Memory B cell (primary cell): ENCODE measurements at places on chromosomes 2 and 18.
A peak's percentile ranks its signal among the peaks of the same experiment; 100 is the strongest.

GRCh38 chr2:47043142-47043890 lies 111.8 kb downstream of the STPG4 start:
- peaks cover 37% of the 10 kb centered on the region for H3K4me1 ChIP-seq
- H3K36me3 ChIP-seq: peaks cover 29% of the 10 kb centered on the region
- no peaks in the 10 kb centered on the region for H3K27me3 ChIP-seq
- peak overlapping the region; percentile 91 for H3K27ac ChIP-seq
- DNase-seq: no peak

DNA sequence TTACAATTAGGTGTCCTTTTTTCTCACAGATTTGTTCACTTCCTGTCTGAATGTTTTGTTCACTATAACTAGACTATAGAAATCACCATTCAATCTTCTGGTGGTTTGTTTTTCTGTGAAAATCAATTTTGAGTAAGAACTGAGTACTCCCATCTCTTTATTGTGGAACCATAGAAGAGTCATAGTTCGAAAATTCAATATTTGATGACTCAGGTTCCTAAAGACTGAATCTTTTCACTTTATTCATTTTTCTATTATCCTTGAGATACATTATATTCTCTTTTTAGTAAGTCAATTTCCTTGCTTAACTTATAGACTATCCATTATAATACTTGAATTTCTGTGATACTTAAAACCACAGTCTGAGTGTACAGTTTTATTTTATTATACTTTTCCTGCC lies 49.3 kb upstream of the KCNH7 start:
- no peaks in the 10 kb centered on the region for H3K4me1 ChIP-seq
- H3K36me3 ChIP-seq: no peaks in the 10 kb centered on the region
- no peak overlapping the region for H3K27ac ChIP-seq

DNA sequence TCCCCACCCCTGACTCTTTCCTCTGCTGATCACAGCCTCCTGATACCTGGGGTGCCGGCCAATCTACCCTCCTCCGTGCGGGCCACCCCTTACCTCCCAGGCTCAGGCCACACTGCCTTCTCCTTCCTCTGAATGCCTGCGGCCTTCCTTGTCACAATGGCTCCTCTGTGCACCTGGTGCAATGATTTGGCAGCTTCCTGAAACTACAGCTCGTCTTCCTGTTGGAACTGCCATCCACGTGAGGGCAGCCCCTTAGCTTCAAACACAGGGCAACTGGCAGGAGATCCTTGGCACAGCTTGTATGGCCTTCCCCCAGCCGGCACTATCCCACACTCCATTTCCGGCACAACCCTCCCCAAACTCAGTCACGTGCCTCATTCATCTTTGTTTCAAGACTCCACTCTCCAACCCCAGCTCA lies 69.0 kb downstream of the STPG4 start:
- peaks cover 15% of the 10 kb centered on the region for H3K4me1 ChIP-seq
- H3K27ac ChIP-seq: no peak overlapping the region
- H3K4me3 ChIP-seq: no peak overlapping the region
- no peak for DNase-seq

DNA sequence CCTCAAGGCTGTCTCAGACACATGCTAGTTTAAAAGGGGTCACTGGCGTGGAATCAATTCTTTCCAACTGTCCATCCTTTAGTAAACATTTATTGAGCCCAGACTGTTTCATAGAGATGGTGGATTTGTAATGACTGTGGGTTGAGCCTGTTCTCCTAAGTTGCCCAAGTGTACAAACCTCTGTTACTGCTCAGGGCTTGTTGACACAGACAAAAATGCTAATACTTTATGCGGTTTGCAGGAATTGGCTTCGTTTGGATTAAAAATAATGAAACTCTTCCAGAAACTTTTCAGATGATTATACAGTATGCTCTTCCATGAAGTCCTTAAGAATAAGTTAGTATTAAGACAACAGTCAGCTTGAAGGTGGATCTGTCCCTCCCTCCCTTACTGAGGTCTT lies 83.6 kb upstream of the MGAT5 start:
- H3K27me3 ChIP-seq: no peaks in the 10 kb centered on the region
- H3K4me3 ChIP-seq: no peak overlapping the region
- no peak for DNase-seq
- H3K4me1 ChIP-seq: peaks cover 58% of the 10 kb centered on the region

DNA sequence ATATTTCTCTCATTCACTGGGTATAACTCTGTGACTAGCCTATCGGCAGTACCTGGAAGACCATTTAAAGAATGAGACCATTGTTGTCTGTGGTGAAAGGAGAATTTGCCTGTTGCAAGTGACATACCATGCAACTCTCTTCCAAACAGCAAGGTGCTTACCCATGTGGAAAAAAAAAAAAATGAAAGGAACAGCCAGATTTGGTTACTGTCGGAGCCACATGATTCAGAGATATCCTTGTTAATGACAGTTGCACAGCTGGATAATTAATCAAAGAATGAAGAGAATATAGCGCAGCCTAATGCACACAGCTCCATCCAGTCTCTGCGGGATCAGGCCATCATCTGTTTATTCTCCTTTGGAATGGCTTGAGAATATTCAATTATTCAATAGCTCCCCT lies 141.8 kb downstream of the HRH4 start:
- no peak for DNase-seq
- no peak overlapping the region for H3K4me3 ChIP-seq
- H3K27ac ChIP-seq: no peak overlapping the region
- no peaks in the 10 kb centered on the region for H3K4me1 ChIP-seq
- peaks cover 4% of the 10 kb centered on the region for H3K27me3 ChIP-seq

DNA sequence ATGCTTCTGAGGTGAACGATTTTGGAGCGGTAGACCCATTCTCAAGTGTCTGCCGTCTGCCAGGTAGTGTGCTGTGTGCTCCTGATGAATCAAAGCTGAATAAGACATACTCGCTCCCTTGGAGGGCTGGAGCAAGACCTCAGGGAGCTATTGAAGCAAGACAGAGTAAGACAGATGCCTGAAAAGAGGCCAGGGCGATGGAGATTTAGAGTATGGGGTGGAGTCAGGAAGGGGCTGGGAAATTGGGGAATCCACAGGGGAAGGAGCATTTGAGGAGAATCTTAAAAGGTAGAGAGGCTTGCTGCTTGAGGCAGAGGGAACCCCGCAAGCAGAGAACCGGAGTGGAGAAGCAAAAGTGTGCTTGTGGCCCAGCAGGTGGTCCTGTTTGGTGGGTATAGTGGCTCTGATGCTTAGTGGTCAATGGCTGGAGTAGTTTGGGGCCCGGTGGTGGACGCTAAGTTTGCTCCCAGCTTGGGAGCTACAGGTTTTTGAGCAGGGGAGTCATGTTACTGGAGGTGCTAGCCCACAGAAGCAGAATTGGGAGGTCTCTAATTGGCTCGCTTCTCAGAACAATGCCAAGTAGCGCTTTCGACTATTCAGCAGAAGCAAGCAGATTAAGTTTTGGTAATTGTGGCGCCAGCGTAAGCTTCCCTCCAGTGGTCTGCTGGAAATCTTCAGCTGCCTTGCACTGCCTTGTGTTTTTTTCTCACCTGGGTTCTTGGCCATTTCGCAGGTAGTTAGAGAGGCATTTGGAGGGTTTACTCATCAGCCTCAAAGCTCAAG lies 2.0 kb downstream of the CNNM4 start:
- H3K4me3 ChIP-seq: peak overlapping the region; percentile 90
- no peaks in the 10 kb centered on the region for H3K27me3 ChIP-seq
- H3K36me3 ChIP-seq: peaks cover 4% of the 10 kb centered on the region
- no peak for DNase-seq
- H3K4me1 ChIP-seq: peaks cover 54% of the 10 kb centered on the region
- peak overlapping the region; percentile 75 for H3K27ac ChIP-seq

GRCh38 chr2:61554604-61555003 lies 16.4 kb upstream of the XPO1 start:
- DNase-seq: no peak
- no peak overlapping the region for H3K27ac ChIP-seq
- no peaks in the 10 kb centered on the region for H3K27me3 ChIP-seq
- H3K36me3 ChIP-seq: no peaks in the 10 kb centered on the region
- peaks cover 2% of the 10 kb centered on the region for H3K4me1 ChIP-seq

DNA sequence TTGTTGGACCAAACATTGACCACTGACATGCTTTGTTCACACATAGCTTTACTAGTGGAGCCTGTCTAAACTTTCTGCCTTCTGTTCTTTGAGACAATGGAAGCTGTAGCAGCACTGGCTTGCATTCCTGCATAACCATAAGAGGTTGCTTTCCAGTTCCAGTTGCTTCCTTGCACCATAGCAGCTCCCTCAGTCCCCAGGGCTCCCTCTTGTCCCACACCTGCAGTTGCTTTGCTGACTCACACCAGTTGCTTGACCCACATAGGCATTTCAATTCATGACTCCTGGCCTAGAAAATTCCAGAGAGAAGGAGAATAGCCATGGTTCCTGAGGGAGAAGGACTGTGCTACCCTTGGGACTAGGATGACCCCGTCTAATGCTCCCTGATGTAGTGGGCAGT lies 20.9 kb downstream of the SGPP2 start:
- H3K4me3 ChIP-seq: no peak overlapping the region
- H3K27me3 ChIP-seq: no peaks in the 10 kb centered on the region
- H3K27ac ChIP-seq: no peak overlapping the region
- no peak for DNase-seq
- H3K4me1 ChIP-seq: peaks cover 5% of the 10 kb centered on the region

GRCh38 chr2:65495251-65495877 lies 63.0 kb upstream of the SPRED2 start:
- no peaks in the 10 kb centered on the region for H3K4me1 ChIP-seq
- H3K36me3 ChIP-seq: no peaks in the 10 kb centered on the region
- H3K27me3 ChIP-seq: peaks cover 10% of the 10 kb centered on the region
- DNase-seq: no peak
- H3K27ac ChIP-seq: no peak overlapping the region
- no peak overlapping the region for H3K4me3 ChIP-seq

- H3K36me3 ChIP-seq: no peaks in the 10 kb centered on the region
- no peaks in the 10 kb centered on the region for H3K4me1 ChIP-seq
- no peak overlapping the region for H3K27ac ChIP-seq
Measured at GRCh38 chr2:48250943-48251342, 279.0 kb upstream of the STON1 start.

DNA sequence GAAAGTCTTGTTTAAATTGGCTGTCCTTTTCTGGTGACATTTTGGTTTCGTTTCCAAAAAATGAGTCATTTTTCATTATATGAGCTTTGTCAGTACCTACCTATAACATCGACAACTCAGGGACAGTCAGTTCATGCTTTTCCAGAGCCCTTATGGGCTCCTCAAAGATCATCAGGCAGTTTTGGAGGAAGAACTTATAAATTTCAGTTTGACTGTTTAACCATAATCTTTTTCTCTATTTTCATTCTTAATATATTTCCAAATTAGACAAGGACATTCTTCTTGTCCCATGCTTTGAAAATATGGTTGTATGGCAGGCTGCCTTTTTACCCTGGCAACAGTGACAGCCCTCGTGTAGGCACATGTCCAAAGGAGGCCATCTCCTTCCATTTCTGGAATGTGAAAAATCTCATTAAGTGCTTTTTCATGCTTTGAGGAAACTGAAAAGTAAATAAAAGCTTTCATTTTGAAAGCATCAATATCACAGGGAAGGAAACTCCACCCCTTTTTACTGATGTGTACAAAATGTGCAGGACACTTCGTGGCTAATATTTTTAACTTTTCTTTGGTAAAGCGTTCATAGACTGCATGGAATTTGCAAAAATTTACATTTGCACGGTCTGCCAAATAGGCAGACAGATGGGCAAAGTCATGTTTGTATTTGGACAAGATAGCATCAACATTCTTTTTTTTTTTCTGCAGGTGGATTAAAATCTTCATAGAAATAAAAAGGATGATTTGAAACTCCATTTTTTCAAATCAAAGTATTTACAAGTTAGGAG lies 7.2 kb upstream of the PROC start:
- H3K4me3 ChIP-seq: peak overlapping the region; percentile 39
- peak overlapping the region; percentile 22 for H3K27ac ChIP-seq
- H3K27me3 ChIP-seq: no peaks in the 10 kb centered on the region
- peaks cover 23% of the 10 kb centered on the region for H3K4me1 ChIP-seq
- no peak for DNase-seq

DNA sequence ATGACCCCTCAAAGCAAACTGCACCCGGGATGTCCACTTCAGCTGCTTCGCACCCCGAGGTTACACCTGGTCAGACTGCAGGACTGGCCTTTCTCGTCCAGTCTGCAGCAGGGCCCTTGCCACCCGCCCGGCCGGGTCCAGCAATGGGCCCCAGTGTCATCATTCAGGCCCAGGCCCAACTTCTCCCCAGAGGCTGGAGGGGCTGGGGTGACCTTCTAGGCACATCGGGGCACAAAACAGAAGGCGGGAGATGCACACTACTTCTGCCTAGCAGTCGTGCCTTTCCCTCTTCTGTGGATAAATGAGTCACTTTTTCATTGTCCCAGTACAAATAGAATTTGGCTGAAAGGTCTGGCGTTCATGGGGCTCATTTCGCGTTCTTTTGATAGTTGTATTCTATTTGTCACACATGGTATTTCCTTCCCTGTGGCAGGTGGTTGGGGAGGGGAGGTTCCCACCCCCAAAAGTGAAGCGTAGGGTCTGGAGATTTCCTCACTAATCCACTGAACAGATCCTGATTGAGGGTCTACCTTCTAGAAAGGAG lies 56.9 kb upstream of the ID2 start:
- no peak for DNase-seq
- H3K4me3 ChIP-seq: no peak overlapping the region
- H3K36me3 ChIP-seq: no peaks in the 10 kb centered on the region
- peaks cover 13% of the 10 kb centered on the region for H3K4me1 ChIP-seq
- no peak overlapping the region for H3K27ac ChIP-seq
- peaks cover 17% of the 10 kb centered on the region for H3K27me3 ChIP-seq

DNA sequence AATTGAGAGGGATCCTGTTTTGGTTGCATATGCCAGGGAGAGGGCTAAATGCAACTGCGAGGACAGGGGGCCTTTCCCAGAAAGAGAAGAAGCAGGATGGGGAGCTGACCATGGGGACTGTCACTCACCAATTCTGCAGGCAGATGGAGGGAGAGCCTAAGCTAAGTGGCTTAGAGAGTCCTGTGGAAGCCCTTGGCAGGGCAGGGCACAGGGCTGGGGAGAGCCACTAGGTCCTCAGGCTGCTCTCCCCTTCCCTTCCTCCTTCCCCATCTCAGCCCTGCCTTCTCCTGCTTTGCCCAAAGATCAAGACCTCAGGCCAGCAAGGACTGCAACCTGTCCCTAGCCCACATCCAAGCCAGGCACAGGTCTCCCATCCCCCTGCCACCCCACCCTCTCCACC lies 24.4 kb upstream of the CATIP start:
- peaks cover 36% of the 10 kb centered on the region for H3K4me1 ChIP-seq
- H3K36me3 ChIP-seq: no peaks in the 10 kb centered on the region
- no peak overlapping the region for H3K4me3 ChIP-seq
- no peak overlapping the region for H3K27ac ChIP-seq
- DNase-seq: no peak
- H3K27me3 ChIP-seq: no peaks in the 10 kb centered on the region

GRCh38 chr18:172361-172760 lies 14.0 kb downstream of the USP14 start:
- no peak for DNase-seq
- peaks cover 21% of the 10 kb centered on the region for H3K36me3 ChIP-seq
- no peaks in the 10 kb centered on the region for H3K27me3 ChIP-seq

DNA sequence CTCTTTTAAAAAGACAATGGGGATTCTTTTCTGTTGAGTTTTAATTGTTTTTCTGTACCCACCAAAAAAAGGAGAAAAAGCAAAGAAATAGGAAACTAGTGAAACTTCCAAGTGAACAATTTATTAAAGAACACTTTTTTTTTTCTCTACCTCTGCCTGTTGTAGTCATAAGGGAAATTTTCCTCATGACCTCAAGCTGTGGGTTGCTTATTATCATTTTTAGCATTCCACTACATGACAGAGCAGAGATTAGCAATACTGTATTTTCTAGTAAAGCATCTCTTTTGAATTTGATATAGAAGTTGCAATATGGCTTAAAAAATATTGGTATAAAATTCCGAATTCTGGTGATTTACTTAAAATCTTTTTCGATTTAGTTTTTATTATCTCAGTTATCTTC lies 87.9 kb upstream of the LRRTM1 start:
- DNase-seq: no peak
- no peak overlapping the region for H3K27ac ChIP-seq
